ENCODE measurements at places on chromosomes 12 and 14.
A peak's percentile ranks its signal among the peaks of the same experiment; 100 is the strongest.

GRCh38 chr12:122834921-122835749 is at the start of gene HIP1R:
Gene HIP1R (plus strand): TSS chr12:122835457. CDS start chr12:122835551, 94 bp downstream.
- no peak for DNase-seq

DNA sequence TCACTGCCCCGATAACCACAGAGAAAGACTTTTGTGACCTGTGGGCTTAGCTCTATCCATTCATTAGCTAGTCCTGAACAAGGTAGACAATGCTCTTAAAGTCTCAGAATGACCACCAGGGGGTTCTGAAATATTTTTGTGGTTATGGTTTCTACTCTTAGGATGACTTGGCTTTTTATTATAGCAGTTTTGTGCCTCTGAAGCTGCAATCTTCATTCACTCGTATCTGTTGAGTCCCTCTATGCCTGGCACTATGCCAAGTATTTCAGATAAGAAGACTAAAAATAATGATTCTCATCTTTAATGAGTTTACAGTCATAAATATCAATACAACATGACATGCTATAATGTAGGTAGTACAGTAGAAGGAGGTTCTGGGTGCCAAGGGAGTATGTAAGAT is 130.8 kb upstream of the TRHDE start:
- peak; percentile 37 for DNase-seq

- DNase-seq = no peak
Measured at GRCh38 chr12:110104188-110105094, 19.7 kb upstream of the IFT81 start.

DNA sequence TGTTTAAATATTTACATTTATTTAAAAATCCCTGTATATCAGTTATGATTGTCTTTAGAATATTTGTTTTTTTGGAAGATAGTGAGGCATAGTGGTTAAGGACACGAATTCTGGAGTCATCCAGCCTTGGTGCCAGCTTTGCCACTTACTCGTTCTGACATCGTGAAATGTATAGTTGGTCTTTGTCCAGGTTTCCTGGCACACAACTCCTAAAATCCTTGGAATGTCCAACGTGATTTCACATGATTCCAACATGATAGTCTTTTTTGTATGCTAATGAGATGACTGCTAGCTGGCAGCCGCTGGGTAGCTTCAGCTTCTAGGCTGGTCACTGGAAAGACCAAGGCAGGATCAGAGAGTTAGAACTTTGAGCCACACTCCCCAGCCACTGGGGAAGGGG is 64.8 kb downstream of the PRICKLE1 start:
- peak; percentile 8 for DNase-seq

GRCh38 chr12:26114720-26115401 is 10.0 kb downstream of the BHLHE41 start:
- DNase-seq = no peak

DNA sequence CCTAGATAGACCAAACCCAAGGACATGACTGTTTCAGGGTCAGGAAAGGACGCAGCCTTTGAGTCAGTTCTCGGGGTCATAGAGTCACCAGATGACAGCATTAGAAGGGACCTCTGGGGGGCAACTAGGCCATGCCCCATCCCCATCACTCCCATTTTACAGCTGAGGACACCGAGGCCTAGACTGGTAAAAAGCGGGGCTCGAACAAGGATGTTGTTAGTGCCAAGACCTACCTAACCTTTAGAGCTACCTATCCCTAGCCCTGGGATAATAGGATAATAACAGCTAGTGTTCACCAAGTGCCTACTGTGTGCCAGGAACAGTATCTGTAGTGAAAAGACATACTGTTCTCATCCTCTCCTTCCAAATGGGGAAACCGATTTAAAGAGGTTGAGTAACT is 48.7 kb downstream of the PLEKHG3 start:
- DNase-seq = no peak

- DNase-seq = no peak
Measured at GRCh38 chr14:103806805-103807204, 40.6 kb downstream of the PPP1R13B start.

DNA sequence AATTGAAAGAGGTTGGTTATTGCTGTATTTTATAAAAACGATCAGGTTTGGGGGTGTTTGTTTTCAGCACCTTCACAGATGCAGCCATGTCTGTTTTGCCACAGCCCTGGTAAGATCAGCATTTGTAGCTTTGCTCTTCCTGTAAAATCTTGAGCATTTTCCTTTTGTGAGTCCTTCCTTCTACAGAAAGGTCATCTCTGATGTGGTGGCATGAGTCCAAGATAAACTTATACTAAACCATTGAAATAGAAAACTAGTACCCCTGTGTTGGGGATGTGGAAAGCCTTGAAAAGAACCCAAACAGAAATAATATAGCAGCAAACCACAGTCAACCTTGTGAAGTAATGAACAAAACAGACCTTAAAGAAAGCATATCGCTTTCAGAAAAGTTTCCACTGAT is 85.5 kb downstream of the TGFB3 start:
- no peak for DNase-seq

DNA sequence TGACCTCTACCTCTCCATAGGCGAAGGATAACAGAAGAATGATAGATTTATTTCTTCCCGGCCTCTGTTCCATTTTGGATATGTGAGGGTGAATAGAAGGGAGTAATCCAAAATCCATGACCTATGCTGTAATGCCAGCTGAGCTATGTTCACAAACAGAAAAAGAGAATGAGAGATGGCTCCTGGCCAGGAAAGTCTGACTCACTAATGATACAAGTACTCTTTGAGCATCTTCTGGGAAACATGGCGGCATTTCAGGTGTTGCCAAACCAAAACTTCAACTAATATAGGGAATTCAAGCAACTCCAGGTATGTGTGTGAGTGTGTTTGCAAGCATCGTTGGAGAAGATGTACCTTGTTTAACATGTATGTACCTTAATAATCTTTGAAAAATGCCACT is 55.1 kb downstream of the MED13L start:
- DNase-seq = peak; percentile 53

DNA sequence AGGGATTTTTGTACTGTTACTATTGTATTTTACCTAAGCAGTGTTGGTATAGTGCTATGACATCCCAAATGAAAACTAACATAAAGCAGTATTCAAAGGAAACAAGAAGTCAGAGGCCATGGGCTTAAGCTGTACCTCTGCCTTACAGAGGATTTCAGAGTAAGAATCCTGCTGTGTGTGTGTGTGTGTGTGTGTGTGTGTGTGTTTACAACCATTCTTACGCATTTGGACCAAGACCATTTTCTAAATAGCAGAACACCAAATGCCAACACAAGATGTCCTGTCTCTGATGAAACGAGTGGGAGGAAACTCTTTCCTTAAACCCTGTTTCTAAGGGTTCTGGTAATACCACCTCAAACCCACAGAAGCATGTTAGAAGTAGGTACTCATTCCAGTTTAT is 64.4 kb downstream of the PPP1R36 start:
- no peak for DNase-seq

DNA sequence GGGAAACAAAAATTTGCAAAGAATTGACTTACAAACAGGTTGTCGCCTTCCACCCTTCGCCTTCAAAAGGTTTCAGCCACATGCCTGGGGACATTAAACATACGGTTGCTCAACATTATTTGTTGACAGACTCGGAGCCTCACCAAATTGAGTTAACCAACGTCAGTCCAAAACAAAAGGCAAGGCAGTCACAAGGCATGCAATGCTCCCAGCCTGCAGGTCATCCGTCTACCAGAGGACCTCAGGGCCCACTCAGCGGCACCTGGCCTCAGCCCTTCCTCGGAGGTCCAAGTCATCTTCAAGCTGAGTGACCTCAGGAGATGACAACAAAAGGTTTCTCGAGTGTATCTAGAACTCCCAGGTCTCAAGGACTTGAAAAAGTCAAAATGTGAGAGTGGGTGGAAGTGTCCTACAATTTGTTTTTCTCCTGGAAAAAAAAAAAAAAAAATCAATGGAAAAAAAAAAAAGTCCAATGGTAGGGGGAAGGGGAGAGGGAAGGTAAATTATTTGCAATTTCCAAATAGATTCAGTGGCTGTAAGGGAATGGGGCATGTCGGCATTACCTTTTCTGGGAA is 64.3 kb downstream of the KDM2B start:
- DNase-seq = no peak

DNA sequence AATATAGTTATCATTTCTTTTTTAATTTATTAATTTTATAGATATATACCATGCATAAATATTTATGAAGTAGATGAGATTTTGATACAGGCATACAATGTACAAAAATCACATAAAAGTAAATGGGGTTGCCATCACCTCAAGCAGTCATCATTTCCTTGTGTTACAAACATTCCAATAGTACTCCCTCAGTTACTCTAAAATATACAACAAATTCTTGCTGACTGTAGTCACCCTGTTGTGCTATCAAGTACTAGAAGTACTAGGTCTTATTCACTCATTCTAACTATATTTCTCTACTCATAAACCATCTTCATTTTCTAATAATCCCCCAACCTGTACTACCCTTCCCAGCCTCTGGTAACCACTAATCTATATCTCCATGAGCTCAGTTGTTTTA is 432.6 kb upstream of the SYT1 start:
- DNase-seq = no peak

GRCh38 chr12:131641315-131641714 is 69.6 kb upstream of the SFSWAP start:
- no peak for DNase-seq

DNA sequence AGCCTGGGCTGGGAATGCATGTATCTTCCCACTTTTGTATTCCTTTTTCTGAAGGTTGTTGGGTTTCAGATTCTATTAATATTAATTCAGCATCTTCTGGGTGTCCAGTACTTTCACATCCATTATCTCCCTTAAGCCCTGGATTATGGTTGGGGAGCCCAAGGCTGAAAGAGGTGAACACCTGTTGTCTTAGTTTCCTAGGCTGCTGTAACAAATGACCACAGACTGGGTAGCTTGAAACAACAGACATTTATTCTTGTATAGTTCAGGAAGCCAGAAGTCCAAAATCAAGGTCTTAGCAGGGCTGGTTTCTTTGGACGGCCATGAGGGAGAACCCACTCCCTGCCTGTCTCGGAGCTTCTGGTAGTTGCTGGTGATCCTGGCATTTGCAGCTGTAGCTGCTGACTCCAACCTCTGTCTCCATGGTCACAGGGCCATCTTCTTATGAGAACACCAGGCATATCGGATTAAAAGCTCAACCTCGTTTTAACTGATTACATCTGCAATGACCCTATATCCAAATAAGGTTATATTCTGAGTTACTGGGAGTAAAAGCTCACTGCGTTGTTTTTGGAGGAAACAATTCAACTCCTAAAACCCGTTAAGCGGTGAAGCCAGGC is 68.2 kb upstream of the CLMN start:
- no peak for DNase-seq

DNA sequence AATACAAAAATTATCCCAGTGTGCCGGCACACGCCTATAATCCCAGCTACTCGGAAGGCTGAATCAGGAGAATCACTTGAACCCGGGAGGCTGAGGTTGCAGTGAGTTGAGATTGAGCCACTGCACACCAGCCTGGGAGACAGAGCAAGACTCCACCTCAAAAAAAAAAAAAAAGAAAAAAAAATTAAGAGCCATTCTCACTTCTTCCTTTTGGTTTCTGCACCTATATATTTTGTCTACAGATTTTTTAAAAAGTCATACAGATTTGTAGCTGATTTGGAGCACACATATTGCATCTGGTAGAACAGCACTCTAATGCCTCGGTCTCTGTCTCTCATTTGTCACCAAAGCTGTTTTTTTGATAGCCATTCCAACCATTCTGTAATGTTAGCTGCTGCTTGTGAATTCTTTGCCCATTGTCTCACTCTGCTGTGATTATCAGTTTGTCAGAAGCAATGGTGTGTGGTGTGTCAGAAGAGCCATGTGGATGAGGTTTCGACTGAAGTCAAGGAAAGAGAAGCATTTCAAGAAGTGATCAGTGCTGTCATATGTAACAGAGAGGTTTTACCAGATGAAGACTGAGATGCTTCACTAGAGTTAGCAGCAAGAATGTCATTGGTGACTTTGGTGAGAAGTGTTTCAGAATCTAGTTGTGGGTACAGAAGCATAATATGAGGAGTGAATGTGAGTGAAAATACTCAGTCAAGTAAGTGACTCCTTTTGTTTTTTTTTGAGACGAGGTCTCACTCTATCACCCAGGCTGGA is 8.7 kb upstream of the KTN1 start:
- no peak for DNase-seq

- no peak for DNase-seq
Measured at GRCh38 chr12:14072987-14073386, 91.6 kb upstream of the GRIN2B start.

DNA sequence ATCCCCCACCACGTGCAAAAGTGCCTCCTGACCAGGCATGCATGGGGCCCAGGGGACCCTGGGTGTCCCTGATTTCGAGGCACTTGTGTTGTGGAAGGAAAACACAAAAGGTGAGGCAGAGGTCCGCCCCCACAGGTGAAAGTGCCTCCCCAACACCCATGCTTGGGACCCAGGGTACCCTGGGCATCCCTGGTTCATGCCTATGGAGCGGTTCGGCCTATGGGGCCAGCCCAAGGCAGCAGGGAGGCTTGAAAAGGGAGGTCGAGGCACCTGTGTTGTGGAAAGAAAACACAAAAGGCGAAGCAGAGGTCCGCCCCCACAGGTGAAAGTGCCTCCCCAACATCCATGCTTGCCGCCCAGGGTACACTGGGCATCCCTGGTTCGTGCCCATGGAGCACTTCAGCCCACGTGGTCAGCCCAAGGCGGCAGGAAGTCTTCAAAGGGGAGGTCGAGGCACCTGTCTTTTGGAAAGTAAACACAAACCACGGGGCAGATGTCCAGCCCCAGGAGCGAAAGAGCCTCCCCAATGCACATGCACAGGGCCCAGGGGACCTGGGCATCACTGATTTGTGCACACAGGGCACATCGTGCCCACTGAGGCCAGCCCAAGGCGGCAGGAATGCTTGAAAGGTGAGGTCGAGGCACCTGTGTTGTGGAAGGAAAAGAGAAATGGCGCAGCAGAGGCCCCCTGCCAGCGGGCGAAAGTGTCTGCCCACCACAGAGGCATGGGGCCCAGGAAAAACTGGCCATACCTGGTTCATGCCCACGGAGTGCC is 375.5 kb downstream of the ALG10 start:
- no peak for DNase-seq

DNA sequence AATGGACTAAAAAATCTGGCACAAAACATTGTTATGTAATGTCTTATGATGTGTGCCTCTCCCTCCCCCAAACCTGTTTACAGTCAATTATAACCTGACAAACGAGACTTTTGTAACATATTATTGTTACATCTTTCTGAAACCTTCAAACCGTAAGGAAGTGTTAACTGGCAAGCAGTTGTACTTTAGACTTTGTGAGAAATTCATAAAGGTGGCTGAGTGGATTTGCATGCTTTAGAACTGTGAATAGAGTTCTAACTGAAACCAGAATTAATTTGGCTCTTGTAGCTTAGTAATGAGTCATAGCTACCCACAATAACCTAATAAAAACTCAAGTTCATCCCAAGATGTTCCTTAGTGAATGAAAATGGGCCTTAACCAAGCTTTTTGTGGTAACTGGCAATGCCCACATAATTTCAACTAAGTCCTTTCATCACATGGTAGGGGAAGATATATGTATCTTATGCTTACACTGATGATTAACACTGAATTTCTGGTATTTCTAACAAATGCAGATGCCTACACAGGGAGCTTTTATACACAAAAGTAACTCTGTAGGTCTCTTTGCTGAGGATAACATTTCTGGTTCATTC is 29.7 kb downstream of the RAD9B start:
- DNase-seq = peak; percentile 57

GRCh38 chr14:50230701-50231474 is 490 bp downstream of the SOS2 start:
- DNase-seq = peak; percentile 55
